Stimulated activated CD4-positive, alpha-beta T cell treated with anti-CD3 and anti-CD28 coated beads, TNF-alpha, amount 100 ng/mL, for 48 hours (primary cell): ENCODE measurements at places on chromosomes 11 and 22.

- no peak for DNase-seq
These were observed 6.2 kb downstream of the TAF6L start for GRCh38 chr11:62777389-62777788.

DNA sequence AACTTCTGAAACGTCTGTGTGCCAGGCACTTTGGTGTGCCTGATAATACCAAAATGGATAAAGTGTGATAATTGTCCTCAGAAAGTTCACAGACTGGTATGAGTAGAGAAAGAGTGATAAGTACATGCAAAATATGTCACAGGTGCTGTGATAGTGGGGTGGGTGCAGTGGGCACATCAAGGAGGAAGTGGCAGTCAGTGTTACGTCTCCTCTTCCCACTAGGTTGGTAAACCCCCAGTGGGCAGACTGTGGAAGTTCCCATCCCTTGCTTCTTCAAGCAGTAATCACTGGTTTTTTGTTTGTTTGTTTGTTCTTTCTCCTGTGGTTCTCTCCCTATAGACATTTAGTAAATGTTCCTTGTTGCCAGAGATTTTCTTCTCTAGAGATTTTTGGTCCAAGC is 5.4 kb downstream of the RNF121 start:
- DNase-seq = no peak

DNA sequence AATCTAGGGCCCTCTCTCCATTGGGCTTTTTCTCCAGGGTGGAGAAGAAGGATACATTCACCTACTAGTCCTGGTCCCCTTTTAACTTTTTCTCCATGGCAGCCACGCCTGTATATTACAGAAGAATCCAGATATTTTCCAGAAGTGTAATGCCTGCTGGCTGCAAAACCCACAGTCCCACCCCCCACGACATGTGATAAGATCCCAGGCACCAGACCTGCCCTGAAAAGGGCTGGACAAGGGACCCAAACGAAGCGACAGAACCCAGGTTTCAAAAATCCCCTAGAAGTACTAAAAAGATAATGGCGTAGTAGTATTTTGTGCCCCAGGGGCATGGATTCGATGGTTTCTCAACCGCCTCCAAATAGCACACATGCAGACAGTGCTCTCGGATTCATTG is 2.8 kb downstream of the WT1 start:
- no peak for DNase-seq

- no peak for DNase-seq
These were observed 1401.9 kb downstream of the FAM181B start for GRCh38 chr11:81331611-81332235.

DNA sequence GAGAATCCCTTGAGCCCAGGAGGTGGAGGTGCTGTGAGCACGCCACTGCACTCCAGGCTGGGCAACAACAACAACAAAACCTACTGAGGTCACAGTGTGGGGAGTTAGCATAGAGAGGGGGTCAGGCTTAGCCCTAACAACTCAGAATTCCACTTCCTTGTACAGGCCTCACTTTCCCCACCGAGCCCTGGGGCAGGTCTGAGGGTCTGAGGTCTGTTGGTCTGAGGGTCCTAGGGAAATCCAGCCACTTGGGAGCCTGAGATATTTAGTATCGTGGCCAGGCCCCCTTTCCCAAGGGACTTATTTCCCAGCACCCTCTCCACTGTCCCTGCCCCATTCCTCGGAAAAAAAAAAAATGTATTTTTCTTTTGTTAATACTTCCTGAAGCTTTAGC is 34.8 kb upstream of the HORMAD2 start:
- no peak for DNase-seq

DNA sequence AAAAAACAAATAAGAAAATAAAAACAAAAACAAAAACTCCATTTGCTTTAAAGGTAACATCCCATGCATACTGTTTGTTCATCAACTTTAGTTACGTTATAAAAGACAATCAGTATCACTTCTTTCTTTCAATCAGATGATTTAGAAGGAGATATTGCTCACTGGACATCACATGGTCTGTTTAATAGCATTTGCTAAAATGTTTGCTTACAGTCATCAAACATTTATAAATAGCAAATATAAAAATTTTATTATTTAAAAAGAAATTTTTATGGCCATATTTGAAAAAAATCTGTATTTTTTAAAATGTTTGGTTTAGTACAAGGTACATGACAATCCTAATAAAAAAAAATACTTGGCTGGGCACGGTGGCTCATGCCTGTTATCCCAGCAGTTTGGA is 22.6 kb downstream of the MMP26 start:
- DNase-seq = no peak

DNA sequence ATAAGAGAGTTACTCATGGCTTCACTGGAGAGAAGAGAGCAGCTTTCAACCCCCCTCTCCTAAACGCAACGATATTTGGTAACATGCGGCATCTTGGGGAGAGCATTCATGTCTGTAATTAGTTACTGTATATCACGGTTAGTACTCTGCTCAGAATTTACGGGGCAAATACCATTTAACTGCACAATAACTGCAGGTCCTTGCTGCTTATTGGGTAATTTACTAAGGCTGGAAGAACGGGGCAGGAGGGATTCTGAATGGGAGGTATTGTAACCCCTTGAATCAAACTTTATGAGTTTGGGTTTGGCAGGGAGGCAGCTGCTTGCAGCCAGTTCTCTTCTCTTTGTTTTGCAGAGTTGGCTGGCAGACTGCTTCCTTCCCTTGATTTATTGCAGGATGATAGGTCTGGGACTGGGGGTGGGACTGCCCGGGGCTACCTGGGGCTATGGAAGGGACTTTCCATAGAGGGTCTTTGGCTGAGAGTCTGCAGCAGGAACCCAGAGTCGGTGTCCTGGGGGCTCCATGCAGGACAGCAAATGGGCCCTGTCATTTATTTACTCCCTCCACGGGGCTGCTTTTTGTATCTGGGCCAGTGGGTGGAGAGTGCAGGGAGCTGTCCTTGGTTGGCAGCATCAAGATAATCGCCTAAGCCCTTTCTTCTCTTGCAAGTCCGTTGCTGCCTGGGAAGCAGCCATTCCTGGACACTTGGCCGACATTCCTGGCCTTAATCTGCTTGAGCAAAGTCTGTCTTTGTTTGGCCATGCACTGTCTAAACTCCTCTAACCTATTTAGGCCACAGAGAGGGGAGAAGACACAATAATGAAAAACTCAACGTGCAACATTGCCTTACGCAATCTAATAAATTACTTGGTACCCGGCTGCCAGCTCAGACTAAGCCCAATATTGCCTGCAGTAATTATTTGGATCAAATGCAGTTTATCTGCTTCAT is 188.9 kb downstream of the ST3GAL4 start:
- no peak for DNase-seq

- DNase-seq = no peak
These were observed 17.2 kb downstream of the PPFIBP2 start for GRCh38 chr11:7531011-7531410.

DNA sequence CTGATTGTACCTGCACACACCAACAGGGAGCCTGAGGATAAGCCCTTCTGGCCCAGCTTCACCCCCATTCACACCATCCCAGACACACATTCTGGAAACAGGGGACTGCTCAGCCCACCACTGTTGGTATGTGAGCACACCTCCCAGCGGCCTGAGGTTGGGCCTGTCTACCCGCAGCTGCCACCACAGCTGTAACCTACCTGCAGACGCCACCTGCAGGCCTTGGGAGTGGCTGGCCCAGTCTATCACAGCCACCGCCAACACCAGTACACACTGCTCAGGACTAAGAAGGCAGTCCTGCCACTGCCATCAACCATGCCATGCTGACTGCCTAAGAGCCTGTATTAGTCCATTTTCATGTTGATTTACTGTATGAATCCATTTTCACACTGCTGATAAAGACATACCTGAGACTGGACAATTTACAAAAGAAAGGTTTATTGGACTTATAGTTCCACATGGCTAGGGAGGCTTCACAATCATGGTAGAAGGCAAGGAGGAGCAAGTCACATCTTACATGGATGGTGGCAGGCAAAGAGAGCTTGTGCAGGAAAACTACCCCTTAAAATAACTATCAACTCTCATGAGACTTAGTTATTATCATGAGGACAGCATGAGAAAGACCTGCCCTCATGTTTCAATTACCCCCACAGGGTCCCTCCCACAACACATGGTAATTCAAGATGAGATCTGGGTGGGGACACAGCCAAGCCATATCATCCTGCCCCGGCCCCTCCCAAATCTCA is 30.6 kb downstream of the RSF1 start:
- DNase-seq = no peak
